ENCODE measurements at places on chromosomes 2 and 18.
A peak's percentile ranks its signal among the peaks of the same experiment; 100 is the strongest.

- no peak for DNase-seq
Measured at GRCh38 chr2:200087451-200087850, 132.1 kb downstream of the MAIP1 start.

DNA sequence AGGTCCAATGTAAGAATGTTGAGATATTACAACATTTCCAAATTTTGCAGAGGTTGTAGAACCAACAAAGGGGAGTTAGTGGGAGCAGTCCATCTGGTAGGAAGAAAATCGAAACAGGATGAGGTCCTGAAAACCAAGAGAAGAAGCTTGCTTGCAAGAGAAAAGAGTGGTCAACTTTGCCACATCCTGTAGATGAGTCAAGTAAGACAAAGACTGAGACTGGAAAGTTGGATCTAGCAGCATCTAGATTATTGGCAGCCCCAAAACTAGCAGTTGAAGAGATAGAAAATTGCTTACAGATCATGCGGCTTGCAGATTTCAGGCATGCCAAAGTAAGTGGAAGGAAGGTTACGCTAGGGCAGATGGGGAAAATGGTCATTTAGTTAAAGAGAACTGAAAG, 378.9 kb downstream of the GRB14 start:
- no peak for DNase-seq

- DNase-seq, result no peak
Measured at GRCh38 chr2:192043216-192043870, 151.4 kb downstream of the TMEFF2 start.

GRCh38 chr2:40844353-40845277, 392.7 kb upstream of the SLC8A1 start:
- DNase-seq, result peak; percentile 30

- DNase-seq, result no peak
Measured at GRCh38 chr2:41914936-41915335, 132.9 kb upstream of the PKDCC start.

All from suppressor macrophage treated with lipopolysaccharide for 1 hour (primary cell).